Karpas-422 (cell line): ENCODE measurements at places on chromosomes 4 and X.

DNA sequence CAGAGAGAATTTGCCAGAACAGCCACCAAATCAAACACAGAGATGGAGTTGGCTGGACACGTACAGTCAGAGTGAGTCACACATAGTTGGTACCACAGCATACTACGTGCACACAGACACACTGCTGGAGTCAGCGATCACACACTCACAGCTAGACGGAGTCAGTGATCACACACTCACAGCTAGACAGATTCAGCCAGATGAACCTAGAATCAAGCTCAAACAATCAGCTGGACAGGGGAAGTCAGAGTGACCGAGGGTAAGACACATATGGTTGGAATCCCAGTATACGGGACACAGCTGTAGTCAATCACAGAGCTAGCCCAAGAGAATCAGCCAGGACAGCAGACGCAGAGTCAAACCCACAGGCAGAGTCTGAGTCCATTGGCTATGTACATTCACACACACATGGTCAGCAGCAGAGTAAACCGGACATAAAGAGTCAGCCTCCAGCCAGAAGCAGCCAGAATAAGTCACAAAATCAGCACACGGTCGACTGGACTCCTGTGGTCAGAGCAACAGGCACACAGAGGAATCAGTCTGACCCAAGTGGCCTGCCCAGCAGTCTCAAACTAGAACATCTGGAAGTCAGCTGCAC, 4.6 kb downstream of the SLC38A5 start:
- DNase-seq: peak; percentile 29

DNA sequence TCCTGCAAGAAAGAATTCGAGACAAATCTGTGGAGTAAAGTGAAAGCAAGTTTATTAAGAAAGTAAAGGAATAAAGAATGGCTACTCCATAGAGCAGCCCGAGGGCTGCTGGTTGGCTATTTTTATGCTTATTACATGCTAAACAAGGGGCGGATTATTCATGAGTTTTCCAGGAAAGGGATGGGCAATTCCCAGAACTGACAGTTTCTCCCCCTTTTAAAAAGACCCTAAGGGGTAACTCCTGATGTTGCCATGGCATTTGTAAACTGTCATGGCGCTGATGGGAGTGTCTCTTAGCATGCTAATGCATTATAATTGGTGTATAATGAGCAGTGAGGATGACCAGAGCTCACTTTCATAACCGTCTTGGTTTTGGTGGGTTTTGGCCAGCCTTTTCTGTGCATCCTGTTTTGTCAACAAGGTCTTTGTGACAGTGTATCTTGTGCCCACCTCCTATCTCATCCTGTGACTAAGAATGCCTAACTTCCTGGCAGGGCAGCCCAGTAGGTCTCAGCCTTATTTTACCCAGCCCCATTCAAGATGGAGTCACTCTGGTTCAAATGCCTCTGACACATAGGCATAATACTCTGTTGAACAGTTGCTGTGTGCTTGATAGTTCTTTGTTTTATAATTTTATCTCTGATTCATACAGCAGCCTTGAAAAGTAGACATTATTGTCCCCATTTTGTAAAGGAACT, 25.8 kb downstream of the GAB1 start:
- DNase-seq: no peak

DNA sequence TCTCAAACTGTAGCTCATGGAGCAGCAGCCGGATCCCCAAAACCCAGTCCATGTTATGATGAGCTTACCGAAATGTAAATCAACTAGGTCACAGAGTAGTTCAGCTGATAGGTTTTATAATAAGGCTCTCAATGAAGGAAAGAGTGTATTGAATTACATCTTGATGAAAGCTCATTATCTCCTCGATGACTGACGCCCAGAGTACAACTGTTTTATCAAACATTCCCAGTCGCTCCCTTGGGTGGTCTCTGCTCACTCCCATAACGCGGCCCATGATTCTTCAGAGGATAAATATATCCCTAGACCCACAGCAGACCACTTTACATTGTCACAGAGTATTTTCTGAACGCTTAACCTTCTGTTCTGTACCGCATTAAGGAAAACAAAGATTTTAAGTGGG, 452.3 kb upstream of the GALNT7 start:
- no peak for DNase-seq

DNA sequence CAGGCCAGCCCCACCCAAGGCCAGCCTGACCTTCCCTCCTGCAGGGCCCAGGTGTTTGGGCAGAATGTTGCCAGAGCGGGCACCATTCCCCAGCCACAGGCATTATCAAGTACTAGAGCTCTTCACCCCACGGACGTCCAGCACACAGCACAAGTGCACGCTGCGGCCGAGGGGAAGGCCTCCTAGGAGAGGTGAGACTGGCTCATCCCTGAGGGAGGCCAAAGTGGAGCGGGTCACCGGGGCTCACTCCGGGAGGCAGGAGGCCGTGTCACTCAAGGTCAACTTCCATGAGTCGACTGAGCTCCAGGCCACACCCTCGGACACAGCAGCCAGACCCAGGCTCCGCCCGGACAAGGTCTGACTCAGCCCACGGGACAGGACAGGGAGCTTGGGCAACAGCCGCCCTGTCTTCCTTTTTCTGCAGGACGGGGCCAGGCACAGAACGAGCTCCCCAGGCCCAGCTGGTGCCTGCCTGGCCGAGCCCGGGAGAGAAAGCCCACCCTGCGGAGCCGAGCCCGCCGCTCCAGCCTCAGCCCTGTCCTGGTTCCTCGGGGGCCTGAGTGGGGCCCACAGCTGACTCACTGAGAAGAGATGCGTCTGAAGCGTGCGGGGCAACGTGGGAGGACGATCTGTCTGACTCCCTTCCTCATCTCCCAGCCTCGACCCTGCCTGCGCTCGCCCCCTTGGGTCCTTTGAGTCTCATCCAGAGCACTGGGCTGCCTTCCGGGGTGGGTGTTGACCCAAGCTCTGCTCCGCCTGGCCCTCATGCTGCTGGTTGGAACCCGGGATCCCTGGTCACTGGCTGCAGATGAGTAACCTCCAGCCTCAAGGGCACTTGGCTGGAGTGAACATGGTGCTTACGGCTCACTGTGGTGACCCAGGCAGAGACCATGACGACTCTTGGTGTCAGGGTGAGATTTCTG, 1.6 kb downstream of the SLC49A3 start:
- DNase-seq: no peak

DNA sequence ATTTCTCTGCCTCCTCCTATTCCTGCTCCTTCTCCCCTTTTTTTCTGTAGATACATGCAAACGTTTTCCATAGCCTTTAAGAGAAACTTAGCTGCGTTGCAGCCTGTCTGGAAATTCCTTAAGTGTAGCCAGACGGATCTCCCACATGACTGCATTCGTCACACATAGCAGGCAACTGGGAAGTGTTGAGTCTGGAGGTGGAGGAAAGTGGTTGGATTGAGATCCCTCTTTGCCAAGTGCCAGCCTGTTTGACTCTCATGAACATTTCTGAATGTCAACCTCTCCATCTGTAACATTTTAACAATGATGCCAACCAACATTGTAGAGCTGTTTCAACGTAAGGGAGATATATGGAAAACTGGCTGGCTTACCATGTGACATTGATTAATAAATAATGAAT, 45.1 kb upstream of the FAM9A start:
- no peak for DNase-seq

- DNase-seq: no peak
These were observed 67.2 kb upstream of the FRAS1 start for GRCh38 chr4:77989968-77990367.

DNA sequence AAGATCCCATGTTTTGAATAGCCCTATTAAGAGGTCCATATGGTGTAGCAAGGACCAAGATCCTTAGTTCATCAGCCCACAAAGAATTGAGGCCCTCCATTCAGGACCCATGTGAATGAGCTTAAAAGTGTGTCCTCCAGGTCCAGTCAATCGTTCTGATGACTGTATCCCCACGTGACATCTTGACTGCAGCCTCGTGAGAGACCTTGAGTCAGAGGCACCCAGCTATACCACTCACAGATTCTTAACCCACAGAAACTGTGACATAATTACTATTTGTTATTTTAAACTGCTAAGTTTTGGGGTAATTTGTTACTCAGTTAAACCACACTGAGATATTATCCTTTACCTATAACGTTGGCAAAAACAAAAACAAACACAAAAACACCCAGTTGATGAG, 62.4 kb downstream of the ZNF182 start:
- no peak for DNase-seq

DNA sequence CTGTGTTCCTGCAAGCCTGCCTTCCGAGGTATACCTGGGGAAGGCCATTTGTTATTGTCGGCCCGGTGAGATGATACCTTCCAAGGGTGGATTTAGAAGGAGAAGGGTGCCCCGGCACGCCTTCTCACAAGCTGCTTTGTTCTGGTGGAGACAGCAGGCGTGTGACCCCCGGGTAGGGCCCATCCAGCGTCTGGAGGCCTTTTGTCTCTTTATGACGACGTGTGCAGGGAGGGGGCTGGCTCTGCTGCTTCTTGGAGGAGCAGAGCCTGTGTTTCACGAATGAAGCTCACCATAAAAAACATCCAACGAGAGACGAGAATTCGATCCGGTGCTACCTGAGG, 45.3 kb downstream of the SHOX start:
- DNase-seq: no peak

DNA sequence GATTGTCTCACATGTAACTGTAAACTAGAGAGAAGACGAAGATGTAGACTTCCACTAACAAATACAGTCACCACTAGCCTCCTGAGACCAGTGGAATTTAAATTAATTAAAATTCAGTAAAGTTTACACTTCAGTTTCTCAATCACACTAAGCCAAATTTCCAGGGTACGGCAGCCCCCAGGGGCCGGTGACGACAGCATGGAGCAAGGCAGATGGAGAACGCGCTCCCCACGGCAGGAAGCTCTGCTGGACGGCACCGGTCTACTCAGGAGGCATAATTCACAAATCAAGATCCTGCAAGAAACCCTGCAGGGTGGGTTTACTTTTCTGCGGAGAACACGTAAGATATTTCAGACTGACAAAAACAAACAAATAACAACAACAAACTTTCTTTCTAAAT, 80.7 kb downstream of the FAT1 start:
- no peak for DNase-seq

DNA sequence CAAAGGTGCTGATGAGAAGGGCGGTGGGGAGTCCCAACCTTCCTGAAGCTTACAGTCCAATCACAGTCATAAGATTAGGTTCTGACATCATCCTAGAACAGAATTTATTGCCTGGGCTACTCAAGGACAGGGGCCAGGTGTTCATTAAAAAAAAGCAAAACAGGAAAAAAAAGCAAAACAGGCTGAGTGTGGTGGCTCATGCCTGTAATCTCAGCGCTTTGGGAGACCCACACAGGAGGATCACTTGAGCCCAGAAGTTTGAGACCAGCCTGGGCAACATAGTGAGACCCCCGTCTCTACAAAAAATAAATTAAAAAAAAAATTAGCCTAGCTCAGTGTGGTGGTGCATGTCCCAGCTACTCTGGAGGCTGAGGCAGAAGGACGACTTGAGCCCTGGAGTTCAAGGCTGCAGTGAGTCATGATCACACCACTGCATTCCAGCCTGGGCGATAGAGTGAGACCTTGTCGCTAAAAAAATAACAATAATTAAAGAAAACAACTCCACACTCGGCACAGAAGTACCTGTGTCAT, 3.0 kb downstream of the RAB9A start:
- DNase-seq: peak; percentile 51

DNA sequence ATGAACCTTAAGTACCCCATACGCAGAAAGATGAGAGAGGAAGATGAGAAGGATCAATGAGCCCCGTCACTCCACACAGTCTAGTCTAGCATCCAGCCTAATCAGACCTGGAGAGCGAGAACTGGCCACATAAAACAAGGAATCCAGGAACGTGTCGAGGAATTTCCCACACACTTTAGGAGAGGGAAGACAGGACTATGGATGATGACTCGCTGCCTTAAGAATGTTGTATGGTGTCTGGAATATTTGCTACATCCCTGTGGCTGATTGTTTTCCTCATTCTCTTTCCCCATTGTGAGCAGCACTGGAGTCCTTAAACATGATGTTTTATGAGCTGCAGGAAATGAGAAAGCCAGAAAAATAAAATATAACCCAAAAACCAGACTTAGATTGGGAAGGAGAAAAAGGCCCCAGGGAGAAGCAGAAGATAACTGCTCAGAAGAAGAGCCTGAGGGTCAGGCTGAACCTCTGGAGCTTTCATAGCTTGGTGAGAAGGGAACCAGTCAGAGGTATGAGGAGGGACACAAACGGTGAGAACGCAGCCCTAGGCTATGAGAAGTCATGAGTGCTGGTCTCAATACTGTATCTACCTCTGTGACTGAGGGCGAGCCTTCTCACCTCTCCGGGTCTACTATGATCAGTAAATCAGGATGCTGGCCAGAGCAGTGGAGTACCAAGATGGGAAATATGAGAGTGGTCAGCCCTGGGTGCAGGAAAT, 139.5 kb upstream of the NOCT start:
- no peak for DNase-seq

GRCh38 chrX:107773206-107773605, 2.4 kb downstream of the TSC22D3 start:
- DNase-seq: no peak

DNA sequence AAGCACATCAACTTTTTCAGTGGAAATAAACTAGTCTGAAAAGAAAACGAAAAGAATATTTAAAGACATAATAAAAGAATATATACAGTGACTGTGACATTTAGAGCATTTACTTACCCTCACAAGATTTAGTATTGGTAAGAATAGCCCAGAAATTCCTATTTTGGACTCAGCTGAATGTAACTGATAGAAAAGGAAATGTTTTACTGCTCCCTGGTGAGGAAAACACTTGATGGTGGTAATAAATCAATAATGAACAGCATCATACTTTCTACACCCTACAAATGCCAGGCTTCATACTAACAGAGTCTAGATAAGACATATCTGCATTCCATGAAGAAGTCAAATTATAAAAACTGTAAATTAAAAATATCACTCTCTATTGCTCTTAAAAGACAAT, 753.5 kb upstream of the PCDH10 start:
- DNase-seq: no peak

- no peak for DNase-seq
These were observed 23.5 kb upstream of the PRDM8 start for GRCh38 chr4:80173841-80174240.

DNA sequence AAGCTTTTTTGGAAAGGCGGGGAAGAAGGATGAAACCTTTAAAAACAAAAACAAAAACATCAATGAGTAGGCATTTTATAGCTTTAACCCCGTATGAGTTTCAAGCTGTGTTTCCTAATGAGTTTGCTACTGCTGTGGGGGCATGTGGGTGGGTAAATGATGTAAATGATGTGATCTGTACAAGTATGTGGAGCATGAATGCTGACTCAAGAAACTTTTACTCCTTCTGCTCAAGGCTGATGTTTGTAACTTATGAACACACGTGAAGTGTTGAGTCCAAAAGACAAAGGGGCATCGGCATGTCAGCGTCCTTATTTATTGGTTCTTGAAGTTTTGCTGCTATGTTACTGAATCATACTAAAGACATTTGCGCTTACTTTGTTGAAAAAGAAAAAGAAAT, 76.9 kb downstream of the CLCN4 start:
- DNase-seq: no peak

GRCh38 chr4:109385260-109385659, 48.4 kb upstream of the SEC24B start:
- no peak for DNase-seq

- no peak for DNase-seq
These were observed 3.6 kb upstream of the AMOT start for GRCh38 chrX:112844250-112844649.
